ENCODE measurements at places on chromosomes 1 and 21. TPM values are rescaled to one million over a fixed set of nuclear protein-coding genes. Genes with fewer than 3 reads are reported as not detected.

DNA sequence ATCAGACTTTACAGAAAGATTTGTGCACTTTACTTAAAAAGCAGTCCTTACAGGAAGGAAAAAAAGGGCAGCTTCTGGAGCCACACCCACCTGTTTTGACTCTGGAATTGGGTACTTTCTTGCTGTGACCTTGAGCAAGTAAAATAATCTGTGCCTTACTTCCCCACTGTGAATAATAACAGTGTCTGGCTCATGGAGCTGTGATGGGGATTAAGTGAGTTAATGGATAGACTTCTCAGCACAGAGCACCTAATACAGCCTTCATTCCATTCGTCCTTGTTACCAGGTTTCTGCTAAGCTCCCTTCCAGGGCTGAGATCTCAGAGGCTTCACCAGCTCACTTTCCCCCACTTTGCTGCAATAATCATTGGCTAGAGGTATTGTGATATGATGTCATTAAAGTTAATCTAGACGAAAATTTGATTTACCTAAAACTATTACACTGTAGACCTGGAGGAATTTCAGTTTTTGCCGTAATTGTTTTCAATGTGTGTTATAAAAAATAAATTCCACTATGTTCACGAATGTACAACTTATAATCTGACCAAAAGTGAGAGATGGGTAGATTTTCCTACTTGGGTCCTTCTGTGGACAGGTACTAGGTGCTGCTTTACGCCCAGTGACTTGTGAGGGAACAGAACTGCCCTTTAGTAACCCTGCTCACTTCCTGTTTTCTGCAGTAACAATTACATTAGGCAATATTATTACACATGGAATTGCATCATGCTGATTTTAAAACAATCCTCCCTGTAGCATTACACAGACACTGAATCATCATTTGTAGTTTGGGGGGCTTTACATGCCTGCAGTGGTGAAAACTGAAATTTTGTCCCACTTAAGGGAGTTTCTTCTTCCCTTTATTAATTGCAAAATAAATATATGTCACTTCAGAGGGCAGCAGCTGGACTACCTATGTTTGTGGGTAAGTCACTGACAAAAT lies 19.7 kb upstream of the ABCG1 start:
- H3K27me3 ChIP-seq, result no peaks in the 10 kb centered on the region
- H3K4me1 ChIP-seq, result peaks cover 52% of the 10 kb centered on the region
- peak overlapping the region; percentile 79 for H3K27ac ChIP-seq
- no peak overlapping the region for H3K4me3 ChIP-seq
- peak; percentile 43 for DNase-seq

GRCh38 chr1:53324728-53325297 lies 3.1 kb downstream of the LRP8 start:
- H3K27me3 ChIP-seq, result no peaks in the 10 kb centered on the region
- H3K4me3 ChIP-seq, result peak overlapping the region; percentile 26
- peaks cover 18% of the 10 kb centered on the region for H3K4me1 ChIP-seq
- H3K27ac ChIP-seq, result no peak overlapping the region
- no peak for DNase-seq

The OR2L13 gene
- not detected for total RNA-seq

The RASAL2 gene
- not detected for total RNA-seq

- H3K27me3 ChIP-seq, result no peaks in the 10 kb centered on the region
- peaks cover 10% of the 10 kb centered on the region for H3K36me3 ChIP-seq
- peak; percentile 60 for DNase-seq
- H3K27ac ChIP-seq, result no peak overlapping the region
Measured at GRCh38 chr1:158998781-158999161, 10.9 kb upstream of the IFI16 start.

The OXCT2 gene
- total RNA-seq, result 0.67 TPM

DNA sequence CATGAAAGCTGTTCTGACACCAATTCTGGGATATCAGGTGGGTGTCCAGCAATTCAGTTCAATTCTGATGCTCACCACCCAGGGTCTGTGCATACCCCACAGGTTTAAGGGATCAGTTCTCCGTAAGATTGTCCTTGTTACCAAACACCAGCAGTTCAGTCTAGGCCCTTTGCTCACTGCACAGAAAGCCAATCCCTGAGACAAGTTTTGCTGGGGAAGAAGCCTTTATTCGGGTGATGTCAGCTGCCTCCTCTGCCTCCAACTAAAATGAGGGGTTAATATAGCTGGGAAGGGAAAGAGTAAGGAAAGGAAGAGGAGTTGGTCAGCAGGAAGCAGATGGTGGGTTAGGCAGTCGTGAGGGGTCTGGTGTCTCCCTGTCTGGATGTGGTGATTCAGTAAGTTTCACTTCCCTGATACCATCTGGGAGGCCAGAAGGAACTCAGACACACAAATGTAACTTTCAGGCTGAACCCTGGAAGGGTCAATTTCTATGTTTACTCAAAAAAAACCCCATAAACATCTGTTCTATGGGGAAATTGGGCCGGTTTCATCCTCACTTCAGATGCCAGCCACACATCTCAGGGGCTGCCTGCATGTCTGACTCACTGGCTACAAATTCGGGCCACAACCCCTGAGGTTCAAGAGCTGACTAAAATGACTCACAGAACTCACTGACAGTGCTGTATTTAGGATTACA lies 83.3 kb upstream of the PGBD5 start:
- no peaks in the 10 kb centered on the region for H3K4me1 ChIP-seq
- no peaks in the 10 kb centered on the region for H3K36me3 ChIP-seq
- no peak overlapping the region for H3K4me3 ChIP-seq
- H3K27me3 ChIP-seq, result peaks cover 14% of the 10 kb centered on the region

The CASQ2 gene
- not detected for total RNA-seq

DNA sequence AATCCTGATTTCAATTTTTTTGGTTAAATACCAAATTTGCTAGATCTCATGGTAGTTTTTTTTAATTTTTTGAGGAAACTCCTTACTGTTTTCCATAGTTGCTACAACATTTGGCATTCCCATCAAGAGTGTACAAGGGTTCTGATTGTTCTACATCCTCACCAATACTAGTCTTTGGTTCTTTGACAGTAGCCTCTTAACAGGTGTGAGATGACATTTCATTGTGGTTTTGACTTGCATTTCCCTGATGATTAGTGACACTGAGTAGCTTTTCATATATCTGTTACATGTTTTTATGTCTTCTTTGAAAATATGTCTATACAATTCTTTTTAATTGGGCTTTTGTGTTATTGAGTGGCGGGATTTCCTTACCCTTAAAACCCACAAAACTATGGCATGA lies 20.9 kb upstream of the RGS13 start:
- no peak overlapping the region for H3K4me3 ChIP-seq
- H3K4me1 ChIP-seq, result peaks cover 2% of the 10 kb centered on the region
- no peak overlapping the region for H3K27ac ChIP-seq
- DNase-seq, result no peak
- H3K27me3 ChIP-seq, result no peaks in the 10 kb centered on the region

The KCNN3 gene
- total RNA-seq, result 0.26 TPM

GRCh38 chr1:193311226-193311948 lies 125.0 kb upstream of the B3GALT2 start:
- no peak overlapping the region for H3K27ac ChIP-seq
- H3K36me3 ChIP-seq, result no peaks in the 10 kb centered on the region
- no peaks in the 10 kb centered on the region for H3K27me3 ChIP-seq
- no peak for DNase-seq

The CLCA1 gene
- not detected for total RNA-seq

- no peak for DNase-seq
- H3K4me3 ChIP-seq, result no peak overlapping the region
- H3K27ac ChIP-seq, result no peak overlapping the region
- H3K4me1 ChIP-seq, result no peaks in the 10 kb centered on the region
Measured at GRCh38 chr1:153141377-153141776, 9.3 kb downstream of the SPRR2G start.

GRCh38 chr21:44702973-44703730 lies 6.2 kb downstream of the KRTAP10-12 start:
- peaks cover 9% of the 10 kb centered on the region for H3K4me1 ChIP-seq
- H3K27me3 ChIP-seq, result peaks cover 71% of the 10 kb centered on the region
- H3K4me3 ChIP-seq, result no peak overlapping the region
- peaks cover 8% of the 10 kb centered on the region for H3K36me3 ChIP-seq

- no peaks in the 10 kb centered on the region for H3K4me1 ChIP-seq
- DNase-seq, result no peak
- no peak overlapping the region for H3K4me3 ChIP-seq
- no peaks in the 10 kb centered on the region for H3K36me3 ChIP-seq
Measured at GRCh38 chr1:35797380-35797779, 10.4 kb upstream of the AGO4 start.

DNA sequence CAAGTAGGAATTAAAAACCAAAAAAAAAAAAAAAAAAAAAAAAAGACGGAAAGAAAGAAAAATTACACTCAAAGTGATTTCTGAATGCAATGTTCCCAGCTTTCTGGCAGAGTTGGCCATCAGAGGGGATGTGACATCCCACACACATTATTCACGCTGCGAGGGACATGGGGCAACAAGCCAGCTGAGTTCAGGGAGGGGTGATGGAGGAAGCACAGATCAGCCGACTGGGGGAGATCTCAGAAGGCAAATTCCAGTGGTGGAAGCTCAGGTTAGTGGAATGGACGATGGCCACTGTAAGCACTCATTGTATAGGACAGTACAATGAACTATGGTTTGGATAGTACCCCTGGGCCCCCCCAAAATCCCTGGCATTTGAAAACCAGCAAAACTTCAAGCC lies 311.9 kb downstream of the PCP4 start:
- no peak overlapping the region for H3K4me3 ChIP-seq
- peaks cover 4% of the 10 kb centered on the region for H3K36me3 ChIP-seq
- DNase-seq, result no peak

The FCN3 gene
- not detected for total RNA-seq

GRCh38 chr1:230188826-230189225 lies 121.8 kb downstream of the GALNT2 start:
- H3K27me3 ChIP-seq, result no peaks in the 10 kb centered on the region
- peaks cover 37% of the 10 kb centered on the region for H3K4me1 ChIP-seq
- no peak for DNase-seq
- H3K36me3 ChIP-seq, result peaks cover 28% of the 10 kb centered on the region

The ZNF683 gene
- total RNA-seq, result not detected

DNA sequence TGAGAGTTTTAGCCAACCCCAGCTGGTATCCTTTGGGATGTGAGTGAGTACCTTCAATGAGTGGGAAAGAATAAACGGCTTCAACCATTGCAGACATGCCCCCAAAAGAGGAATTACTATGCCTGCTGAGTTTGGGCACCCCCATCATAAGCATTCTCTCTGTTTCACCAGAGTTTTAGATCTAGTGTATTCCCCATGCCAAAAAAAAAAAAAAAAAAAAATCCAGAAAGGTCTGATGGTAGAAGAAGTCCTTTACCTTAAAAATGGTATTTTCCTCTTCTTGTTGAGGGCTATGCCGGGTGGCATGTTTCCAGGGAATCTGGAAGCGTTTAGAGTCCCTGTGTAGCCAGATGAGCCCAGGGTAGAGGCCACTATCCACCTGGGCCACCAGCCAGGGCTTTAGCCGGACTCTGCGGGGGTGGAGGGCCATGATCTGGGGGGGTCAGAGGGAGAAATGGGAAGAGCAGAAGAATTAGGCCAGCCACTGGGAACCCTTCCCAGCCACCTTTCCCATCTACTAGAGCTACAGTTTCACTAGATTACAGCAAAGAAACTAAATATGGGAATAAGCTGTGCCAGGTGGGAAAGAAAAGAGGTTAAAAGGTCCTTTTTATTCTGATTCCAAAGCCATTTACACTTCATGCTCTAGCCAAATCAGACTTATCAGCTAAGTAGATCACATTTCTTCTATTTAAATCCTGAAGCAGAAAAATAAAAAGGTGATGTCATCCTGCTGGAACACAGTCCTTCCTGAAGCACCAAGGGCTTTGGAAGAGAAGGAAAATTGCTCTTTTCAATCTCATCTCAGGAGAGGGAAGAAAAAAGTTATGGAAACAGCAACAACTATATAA lies 4.7 kb downstream of the IRF6 start:
- H3K27me3 ChIP-seq, result peaks cover 5% of the 10 kb centered on the region
- peaks cover 15% of the 10 kb centered on the region for H3K4me1 ChIP-seq
- DNase-seq, result no peak
- H3K27ac ChIP-seq, result no peak overlapping the region
- no peak overlapping the region for H3K4me3 ChIP-seq

- no peaks in the 10 kb centered on the region for H3K27me3 ChIP-seq
- peaks cover 77% of the 10 kb centered on the region for H3K36me3 ChIP-seq
- H3K4me1 ChIP-seq, result peaks cover 69% of the 10 kb centered on the region
- H3K27ac ChIP-seq, result peak overlapping the region; percentile 100
- no peak for DNase-seq
- peak overlapping the region; percentile 73 for H3K4me3 ChIP-seq
Measured at GRCh38 chr1:198651650-198652400, 13.0 kb downstream of the PTPRC start.

GRCh38 chr1:6869545-6869944 lies 84.3 kb downstream of the CAMTA1 start:
- H3K4me3 ChIP-seq, result no peak overlapping the region
- no peaks in the 10 kb centered on the region for H3K27me3 ChIP-seq
- peaks cover 1% of the 10 kb centered on the region for H3K36me3 ChIP-seq
- no peak overlapping the region for H3K27ac ChIP-seq

The USP25 gene
- 24.7 TPM for total RNA-seq

- no peak for DNase-seq
- peaks cover 25% of the 10 kb centered on the region for H3K4me1 ChIP-seq
Measured at GRCh38 chr21:43735236-43736091, 16.5 kb downstream of the PDXK start.

DNA sequence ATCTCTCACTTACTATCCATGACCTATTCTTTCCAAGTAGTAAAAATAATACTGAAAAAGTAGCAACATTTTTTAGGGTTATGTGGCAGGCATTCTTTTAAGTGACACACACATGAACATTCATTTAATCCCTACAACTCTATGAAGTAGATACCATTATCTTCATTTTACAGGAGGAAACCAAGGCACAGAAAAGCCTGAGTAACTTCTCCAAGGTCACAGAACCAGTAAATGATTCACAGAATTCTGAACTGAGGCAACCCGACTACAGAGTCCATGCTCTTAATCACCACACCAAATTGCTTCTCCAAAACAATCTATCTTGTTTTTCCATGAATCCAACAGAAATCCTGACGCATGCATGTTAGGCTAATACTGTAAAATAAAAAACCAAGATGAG lies 17.5 kb downstream of the FUBP1 start:
- H3K4me1 ChIP-seq, result peaks cover 38% of the 10 kb centered on the region
- no peak for DNase-seq

The LRRC71 gene
- total RNA-seq, result not detected

The EXO1 gene
- 59.6 TPM for total RNA-seq

- no peak for DNase-seq
- H3K4me3 ChIP-seq, result no peak overlapping the region
- H3K36me3 ChIP-seq, result peaks cover 25% of the 10 kb centered on the region
- H3K27ac ChIP-seq, result no peak overlapping the region
- no peaks in the 10 kb centered on the region for H3K4me1 ChIP-seq
- no peaks in the 10 kb centered on the region for H3K27me3 ChIP-seq
Measured at GRCh38 chr1:233065685-233066084, 115.3 kb downstream of the NTPCR start.
